NCI-H2107 (cell line): ENCODE measurements at places on chromosomes 1 and 21.

GRCh38 chr1:202639500-202639899 is 70.8 kb downstream of the SYT2 start:
- DNase-seq: no peak

- no peak for DNase-seq
Measured at GRCh38 chr1:231338270-231339128, at the start of gene SPRTN. TSS of gene SPRTN (plus strand) at chr1:231338293. CDS start at chr1:231338384, 91 bp downstream.

- DNase-seq: no peak
Measured at GRCh38 chr1:226632922-226633351, 84.4 kb downstream of the STUM start.

DNA sequence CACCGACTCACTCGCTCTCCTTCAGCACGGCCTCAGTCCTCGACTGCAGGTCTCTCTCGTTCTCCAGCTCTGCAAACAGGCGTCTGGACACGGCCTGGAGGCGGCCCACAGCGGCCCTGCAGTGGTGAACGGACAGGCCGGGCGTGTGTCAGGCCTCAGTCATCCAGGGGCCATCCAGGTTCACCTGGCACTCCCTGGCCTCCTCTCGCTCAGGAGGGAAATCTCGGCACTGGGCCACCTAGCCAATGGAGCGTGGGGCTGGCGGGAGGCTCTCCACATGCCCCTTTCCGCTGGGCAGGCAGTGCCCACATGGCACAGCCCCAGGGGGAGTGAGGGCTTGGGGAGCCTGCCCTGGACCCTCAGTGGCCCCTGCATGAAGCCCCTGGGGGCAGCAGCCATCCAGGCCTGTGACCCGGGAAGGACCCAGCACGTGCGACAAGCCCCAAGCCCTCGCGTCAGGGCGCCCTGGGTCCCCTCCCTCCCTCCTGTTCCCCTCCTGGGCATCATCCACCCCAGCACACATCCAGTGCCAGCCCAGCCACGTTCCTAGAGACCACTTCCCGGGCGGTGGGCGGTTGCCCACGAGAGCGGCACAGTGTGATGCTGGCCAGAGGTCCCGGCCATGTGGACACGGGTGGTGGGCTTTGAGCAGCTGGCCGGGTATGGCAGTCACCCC is 18.1 kb downstream of the CFAP74 start:
- DNase-seq: no peak

DNA sequence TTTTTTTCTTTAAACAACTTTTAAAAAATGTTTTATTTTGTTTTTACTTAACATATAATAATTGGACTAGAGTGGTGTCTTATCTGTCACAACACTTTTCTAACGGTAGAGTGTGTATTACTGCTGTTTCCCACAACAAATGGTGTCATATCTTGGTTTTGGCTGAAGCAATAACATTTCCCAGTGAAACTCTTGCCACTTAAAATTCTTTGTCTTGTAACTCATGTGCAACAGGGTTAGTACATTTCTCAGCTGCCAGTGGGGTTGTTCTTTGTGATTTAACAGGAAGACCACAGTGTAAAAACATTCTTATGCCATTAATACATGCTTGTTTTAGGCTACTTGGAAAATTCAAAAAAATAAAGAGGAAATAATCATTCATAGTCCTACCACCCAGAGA is 43.5 kb downstream of the ALPL start:
- DNase-seq: no peak

DNA sequence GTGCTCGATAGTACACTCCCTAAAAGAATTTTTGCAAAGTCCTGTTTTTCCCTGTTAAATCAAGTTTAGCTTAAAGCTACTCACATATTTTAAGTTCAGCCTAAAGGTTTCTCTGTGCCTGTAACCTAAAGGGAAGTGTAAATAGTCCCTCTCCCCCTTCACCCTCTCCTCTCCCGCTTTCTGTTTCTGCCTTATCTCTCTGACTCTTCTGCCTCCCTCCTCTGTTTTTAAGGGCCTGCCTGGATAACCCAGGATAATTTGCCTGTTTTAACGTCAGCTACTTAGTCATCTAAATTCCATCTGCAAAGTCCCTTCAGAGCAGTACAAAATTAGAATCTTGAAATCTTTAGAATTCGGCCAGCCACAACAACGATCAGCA is 92.6 kb downstream of the NID1 start:
- DNase-seq: no peak

DNA sequence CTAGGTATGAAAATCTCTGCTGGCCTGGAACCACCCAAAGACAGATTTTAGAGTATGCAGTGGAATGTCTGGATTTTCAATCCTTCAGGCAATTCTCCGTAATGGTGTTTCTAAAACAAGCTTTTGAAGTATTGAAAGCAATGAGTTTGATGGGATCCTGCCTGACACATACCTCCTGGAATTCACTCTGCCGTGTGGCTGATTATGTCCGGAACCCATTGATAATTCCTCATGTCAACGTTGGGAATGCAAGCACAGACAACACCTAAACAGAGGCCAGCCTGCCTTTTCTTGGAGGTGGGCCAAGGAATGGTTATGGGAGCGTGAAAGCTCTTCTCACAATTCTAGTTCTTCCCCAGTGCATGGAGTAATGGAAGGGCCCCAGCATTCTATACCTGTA is 168.9 kb upstream of the HMCN1 start:
- DNase-seq: no peak

GRCh38 chr1:32272557-32273390 is 19.1 kb upstream of the HDAC1 start:
- no peak for DNase-seq

- DNase-seq: no peak
Measured at GRCh38 chr1:53755874-53756273, 16.9 kb upstream of the GLIS1 start.

DNA sequence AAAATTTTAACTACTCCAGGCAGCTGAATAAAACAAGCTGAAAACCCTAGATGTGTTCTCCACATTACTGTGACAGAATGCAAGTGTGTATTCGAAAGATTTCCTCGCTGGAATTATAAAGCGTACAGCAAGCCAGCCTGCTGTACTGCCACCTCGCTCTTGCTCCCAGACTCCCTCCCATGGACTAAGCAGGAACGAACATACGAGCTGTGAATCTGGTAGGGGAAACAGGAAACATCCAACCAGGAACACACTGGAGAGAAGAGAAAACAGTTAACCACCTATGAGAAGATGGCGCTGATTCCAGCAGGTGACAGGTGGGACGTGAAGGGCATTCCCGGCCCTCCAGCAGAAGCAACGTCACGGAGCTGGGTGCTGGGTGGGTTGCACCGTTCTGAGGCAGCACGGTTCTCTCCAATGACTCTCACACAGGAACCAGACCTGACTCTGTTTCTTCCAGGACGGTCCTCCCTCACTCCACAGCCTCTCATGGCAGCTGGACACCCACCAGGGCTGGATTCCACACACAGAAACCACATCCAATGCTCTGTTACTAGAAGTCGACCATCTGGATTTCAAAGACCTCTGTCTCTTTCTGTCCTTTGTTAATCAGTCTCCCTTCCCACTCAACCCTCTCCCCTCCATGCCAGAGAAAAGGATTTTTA is 219.2 kb downstream of the RERE start:
- DNase-seq: no peak

- peak; percentile 71 for DNase-seq
Measured at GRCh38 chr1:184905601-184906322, 68.5 kb downstream of the NIBAN1 start.

GRCh38 chr1:45894921-45895320 is 91.5 kb downstream of the MAST2 start:
- no peak for DNase-seq

DNA sequence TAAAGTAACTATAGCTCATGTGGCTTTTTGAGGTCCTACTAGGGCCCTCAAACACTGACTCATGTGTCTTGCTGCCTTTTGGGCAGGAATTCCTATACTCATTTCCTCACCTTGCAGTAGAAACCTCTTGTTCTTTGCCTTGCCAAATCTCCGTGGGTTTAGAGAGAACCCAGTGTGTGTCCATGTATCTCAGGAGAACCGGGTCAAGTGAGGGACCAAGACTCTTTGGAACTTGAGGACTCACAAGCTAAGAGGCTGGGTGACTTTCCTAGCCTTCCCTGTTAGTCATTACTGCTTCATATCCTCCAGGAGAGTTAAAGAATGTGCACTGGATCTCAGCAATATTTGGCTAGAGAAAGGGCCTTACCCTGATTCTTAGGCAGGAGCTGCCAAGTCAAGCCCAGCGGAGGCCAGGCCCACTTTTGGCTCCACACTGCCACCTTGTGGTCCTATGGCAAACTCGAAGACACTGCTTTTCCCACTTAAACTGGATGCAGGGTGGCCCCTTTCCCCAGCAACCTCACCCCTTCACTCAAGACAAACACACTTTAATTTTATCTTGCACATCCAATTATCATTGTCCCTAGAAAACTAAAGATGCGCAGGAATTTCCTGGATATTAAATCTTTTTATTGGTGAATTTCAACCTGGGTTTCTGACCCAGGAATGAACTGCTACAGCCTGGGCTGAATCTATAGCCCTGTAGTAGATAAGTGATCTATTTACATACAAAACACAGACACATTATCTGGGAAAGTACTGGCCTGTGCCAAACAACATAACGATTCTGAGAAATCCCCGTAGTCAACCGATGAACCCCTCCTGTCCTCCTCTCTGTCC is 10.6 kb downstream of the AVPR1B start:
- peak; percentile 56 for DNase-seq

DNA sequence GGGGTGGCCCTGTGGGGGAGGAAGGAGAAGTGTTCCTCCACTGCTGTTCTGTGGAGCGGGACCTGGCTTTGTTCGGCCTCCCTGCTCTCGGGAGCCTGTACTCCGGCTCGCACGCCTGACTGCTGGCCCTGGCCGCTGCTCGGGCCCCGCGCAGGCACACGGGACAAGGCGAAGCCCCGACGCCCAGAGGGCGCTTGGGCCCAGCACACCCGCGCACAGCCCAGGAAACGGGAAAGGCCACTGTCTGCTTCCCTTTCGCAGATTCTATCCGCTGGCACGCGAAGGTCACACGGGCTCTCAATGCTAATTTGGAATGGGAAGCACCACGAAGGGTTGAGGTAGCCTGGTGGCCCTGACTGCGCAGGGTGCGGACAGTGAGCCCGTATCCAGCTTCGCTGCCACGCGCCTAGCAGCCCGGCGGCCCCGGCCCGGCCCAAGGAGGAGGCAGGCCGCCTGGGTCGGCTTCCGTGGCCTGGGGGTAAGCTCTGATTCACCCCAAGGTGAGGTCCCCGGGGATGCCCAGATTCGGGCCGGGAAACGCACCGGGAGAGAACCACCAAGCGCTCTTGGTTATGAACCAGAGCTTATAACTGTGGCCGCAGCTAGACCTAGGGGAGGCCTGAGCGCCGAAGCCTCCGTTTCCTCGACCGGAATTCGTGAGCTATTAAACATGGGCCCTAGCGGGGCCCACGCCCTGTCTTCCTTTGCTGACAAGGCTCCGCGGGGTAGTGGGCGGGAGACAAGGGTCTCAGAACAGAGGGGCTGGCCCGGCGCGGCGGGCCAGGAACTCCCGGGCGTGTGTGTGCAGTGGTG is 19.7 kb upstream of the TBX15 start:
- DNase-seq: no peak

DNA sequence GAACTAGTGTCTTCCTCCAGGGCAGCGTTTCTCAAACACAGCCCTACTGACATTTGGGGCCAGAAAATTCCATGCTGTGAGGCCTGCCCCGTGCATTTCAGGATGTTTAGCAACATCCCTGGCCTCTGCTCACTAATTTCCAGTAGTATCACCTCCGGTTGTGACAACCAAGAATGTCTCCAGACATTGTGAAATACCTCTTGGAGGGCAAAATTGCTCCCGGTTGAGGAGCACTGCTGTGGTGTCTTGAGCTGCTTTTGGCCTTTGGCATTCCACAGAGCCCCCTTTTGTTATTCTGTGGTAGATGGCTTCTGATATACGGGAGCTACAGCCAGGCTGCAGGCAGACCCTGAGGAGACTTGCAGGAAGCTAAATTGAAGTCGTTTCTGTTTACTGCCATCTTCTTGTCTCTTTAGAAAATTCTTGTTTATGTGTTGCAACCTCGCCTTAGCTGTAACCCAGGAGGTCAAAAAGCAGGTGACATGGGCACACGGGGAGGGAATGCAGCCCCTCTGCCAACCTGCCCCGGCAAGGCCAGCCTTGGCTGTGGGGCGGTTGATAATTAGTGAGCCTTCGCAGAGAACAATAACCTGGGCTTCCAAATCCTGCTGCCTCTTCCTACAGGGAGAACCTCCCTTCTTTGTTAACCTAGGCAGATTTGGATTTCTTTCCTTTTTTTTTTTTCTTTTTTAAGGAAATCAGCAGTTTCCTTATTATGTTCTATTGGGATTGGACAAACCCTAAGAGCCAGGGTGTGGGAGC is 74.7 kb upstream of the AKT3 start:
- no peak for DNase-seq

DNA sequence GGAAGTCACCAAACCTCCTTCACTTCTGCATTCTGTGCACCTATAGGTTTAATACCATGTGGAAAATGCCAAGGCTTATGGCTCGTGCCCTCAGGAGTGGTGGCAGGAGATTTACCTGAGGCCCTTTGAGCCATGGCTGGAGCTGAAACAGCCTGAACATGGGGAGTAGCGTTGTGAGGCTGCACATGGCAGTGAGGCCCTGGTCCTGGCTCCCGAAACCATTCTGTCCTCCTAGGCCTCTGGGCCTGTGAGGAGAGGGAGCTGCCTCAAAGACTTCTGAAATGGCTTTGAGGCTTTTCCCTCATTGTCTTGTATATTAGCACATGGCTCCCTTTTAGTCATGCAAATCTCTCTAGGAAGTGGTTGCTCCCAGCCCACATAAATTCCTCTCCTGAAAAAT is 20.6 kb downstream of the PTGFR start:
- no peak for DNase-seq
